Esophagus squamous epithelium (tissue), 5 donors: ENCODE measurements at places on chromosomes 4 and X.

DNA sequence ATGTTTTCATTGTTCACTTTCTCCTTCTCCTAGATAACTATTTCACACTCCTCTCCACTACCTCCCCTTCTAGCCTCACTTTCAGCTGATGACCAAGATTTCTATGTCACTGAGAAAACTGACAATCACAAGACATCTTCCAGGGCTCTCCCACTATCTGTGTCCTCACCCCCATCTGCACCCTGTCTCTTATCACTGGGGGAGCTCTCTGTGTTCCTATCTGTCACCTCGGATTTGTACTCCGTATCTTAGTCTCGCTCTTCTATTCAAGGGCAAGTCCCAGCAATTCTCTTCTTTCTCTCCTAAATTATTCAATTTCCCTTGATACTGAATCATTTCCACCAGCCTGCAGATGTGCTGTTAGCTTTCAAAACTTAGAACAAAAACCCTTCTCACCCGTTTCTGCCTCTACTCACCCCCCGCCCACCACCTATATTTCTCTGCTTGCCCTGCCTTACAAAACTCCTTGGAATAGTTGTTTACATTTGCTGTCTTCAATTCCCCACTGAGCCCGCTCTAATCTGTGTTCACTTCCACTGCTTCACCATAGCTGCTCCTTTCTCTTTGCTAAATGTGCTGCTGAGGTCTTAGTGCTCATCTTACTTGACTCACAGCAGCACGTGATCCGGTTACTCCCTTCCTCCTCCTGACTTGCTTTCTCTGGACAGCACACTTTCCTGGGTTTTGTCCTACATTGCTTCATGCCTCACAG is 293.2 kb downstream of the UNC5C start:
- no peaks in the 10 kb centered on the region for H3K4me1 ChIP-seq
- no peaks in the 10 kb centered on the region for H3K36me3 ChIP-seq
- H3K27me3 ChIP-seq, result no peaks in the 10 kb centered on the region

GRCh38 chr4:1447676-1448588 is 41.7 kb upstream of the NKX1-1 start:
- H3K4me1 ChIP-seq, result no peaks in the 10 kb centered on the region
- H3K27ac ChIP-seq, result no peak overlapping the region
- no peaks in the 10 kb centered on the region for H3K27me3 ChIP-seq
- no peak overlapping the region for H3K4me3 ChIP-seq

- DNase-seq, result no peak
- H3K27ac ChIP-seq, result no peak overlapping the region
These were observed 16.2 kb upstream of the NAT8L start for GRCh38 chr4:2042947-2043395.

- H3K27me3 ChIP-seq, result no peaks in the 10 kb centered on the region
- H3K4me1 ChIP-seq, result no peaks in the 10 kb centered on the region
- no peak overlapping the region for H3K4me3 ChIP-seq
These were observed 36.9 kb downstream of the SULT1E1 start for GRCh38 chr4:69823048-69823447.

- no peak for DNase-seq
- H3K27ac ChIP-seq, result no peak overlapping the region
- no peaks in the 10 kb centered on the region for H3K4me1 ChIP-seq
- H3K36me3 ChIP-seq, result peaks cover 5% of the 10 kb centered on the region
These were observed 60.8 kb upstream of the MSANTD1 start for GRCh38 chr4:3188118-3188517.

GRCh38 chr4:76383001-76383400 is 37.9 kb downstream of the CCDC158 start:
- H3K27me3 ChIP-seq, result no peaks in the 10 kb centered on the region
- no peak overlapping the region for H3K4me3 ChIP-seq
- DNase-seq, result no peak
- H3K36me3 ChIP-seq, result no peaks in the 10 kb centered on the region

DNA sequence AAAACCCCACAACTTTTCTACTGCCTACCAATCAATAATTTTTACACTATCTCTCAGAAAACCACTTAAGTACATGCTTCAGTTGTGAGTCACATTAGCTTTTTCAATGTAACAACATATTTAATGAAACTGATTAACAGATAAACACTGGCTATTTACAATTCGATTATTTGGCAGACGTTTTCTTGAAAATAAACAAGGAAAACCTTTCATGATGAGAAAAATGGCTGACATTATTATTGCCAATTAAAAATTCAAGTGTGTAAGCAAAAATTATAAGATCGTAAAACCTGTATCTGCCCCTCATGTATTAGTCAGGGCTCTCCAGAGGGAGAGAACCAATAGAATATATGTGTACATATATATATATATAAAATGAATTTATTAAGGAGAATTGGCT is 1555.5 kb upstream of the IGFBP7 start:
- no peaks in the 10 kb centered on the region for H3K4me1 ChIP-seq
- no peak for DNase-seq
- H3K36me3 ChIP-seq, result no peaks in the 10 kb centered on the region
- H3K4me3 ChIP-seq, result no peak overlapping the region
- H3K27ac ChIP-seq, result no peak overlapping the region

- no peak for DNase-seq
- no peaks in the 10 kb centered on the region for H3K36me3 ChIP-seq
- no peaks in the 10 kb centered on the region for H3K4me1 ChIP-seq
- H3K4me3 ChIP-seq, result no peak overlapping the region
- no peak overlapping the region for H3K27ac ChIP-seq
These were observed 33.9 kb downstream of the STX18 start for GRCh38 chr4:4507923-4508322.

GRCh38 chr4:15106399-15106798 is 104.1 kb downstream of the CPEB2 start:
- no peaks in the 10 kb centered on the region for H3K36me3 ChIP-seq
- DNase-seq, result no peak
- H3K27me3 ChIP-seq, result no peaks in the 10 kb centered on the region
- no peak overlapping the region for H3K27ac ChIP-seq
- no peak overlapping the region for H3K4me3 ChIP-seq

DNA sequence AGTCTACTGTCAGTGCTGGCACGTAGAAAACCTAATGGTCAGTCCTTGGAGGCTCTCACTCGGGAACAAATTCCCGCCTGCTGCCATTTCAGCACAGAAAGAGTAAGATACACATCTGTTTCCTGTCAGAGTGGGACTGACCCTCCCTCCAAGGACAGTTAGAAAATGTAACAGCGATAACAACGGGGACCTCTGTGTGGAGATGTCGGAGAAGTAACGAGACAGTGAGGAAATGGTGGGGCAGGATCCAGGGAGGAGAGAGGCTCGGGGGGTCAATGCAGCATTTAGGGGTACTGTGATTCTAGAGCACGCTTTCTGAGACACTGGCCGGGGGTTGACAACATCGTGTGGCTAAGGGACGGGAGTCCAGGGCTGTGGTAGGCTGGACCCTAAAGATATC is 36.0 kb upstream of the SORCS2 start:
- peaks cover 21% of the 10 kb centered on the region for H3K4me1 ChIP-seq
- no peak overlapping the region for H3K4me3 ChIP-seq
- no peaks in the 10 kb centered on the region for H3K27me3 ChIP-seq
- peak overlapping the region; percentile 56 for H3K27ac ChIP-seq
- no peak for DNase-seq

- no peak overlapping the region for H3K4me3 ChIP-seq
- no peaks in the 10 kb centered on the region for H3K4me1 ChIP-seq
- DNase-seq, result no peak
- no peaks in the 10 kb centered on the region for H3K36me3 ChIP-seq
- no peaks in the 10 kb centered on the region for H3K27me3 ChIP-seq
These were observed 80.6 kb downstream of the HMGB2 start for GRCh38 chr4:173253561-173253960.
